Neural crest cell (in vitro differentiated cells): ENCODE measurements at places on chromosomes 5 and 9. TPM values are rescaled to one million over a fixed set of nuclear protein-coding genes. Genes with fewer than 3 reads are reported as not detected.
A peak's percentile ranks its signal among the peaks of the same experiment; 100 is the strongest.

ACSL6 gene
- 0.84 and 1.7 TPM in 2 replicates for total RNA-seq

MYMK gene
- total RNA-seq = not detected in 2 replicates

EFCAB9 gene
- 0.37 TPM in 1 of 2 replicates, not detected in the other for total RNA-seq

TMEM171 gene
- total RNA-seq = not detected in 2 replicates

FBXL7 gene
- total RNA-seq = 20.7 and 20.8 TPM in 2 replicates

CMYA5 gene
- total RNA-seq = 0.44 and 0.73 TPM in 2 replicates

OR1J4 gene
- not detected in 2 replicates for total RNA-seq

PHF24 gene
- total RNA-seq = 0.63 and 1.2 TPM in 2 replicates

DNA sequence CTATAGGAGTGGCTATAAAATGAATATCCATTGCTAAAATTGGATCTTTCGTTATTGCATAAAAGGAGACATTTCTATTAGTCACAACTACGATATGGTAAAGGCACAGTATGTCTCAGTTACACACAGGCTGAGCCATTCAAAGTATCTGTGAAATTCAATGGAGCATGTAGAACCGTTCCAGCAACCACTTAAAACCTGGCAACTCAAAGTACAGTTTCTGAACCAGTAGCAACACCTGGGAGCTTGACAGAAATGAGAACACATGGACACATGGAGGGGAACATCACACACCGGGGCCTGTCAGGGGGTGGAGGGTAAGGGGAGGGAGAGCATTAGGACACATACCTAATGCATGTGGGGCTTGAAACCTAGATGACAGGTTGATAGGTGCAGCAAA lies 15.4 kb downstream of the POC5 start:
- DNase-seq = no peak

- no peak for DNase-seq
These were observed 21.5 kb downstream of the EXOC3 start for GRCh38 chr5:464446-464842.

GRCh38 chr9:21996858-21997257 lies 2.3 kb downstream of the CDKN2B-AS1 start:
- DNase-seq = no peak

DNA sequence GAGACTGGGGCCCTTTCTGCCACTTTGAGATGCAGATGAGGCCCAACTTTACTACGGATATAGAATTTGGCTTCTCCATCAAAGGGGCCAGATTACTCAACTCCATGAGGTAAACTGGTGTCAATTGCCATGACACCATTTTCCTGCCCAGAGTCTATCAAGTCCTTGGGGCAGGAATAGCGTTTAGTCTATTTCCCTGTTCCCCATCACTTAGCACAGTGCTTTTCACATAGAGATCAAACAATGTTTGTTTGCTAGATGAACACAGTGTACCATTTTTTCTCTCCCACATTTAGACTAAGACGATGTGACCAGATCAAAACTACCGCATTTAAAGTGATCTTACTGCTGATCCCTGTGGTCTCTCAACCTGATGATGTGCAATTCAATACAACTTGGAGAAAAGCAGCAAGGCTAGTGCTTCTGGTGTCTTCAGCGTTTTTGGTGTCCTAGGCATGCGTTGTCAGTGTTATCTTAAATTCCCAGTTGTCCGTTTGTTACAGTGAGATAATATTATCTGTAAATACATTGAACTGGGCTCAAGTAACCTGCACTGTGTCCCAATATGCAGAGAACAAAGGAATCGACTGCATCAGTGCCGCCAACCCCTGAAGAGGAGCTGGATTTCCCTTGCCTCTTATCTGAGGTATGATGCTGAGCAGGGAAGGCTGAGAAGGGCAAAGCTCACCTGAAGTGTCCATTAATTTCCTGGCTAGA lies 446.2 kb downstream of the PLK2 start:
- DNase-seq = no peak

DNA sequence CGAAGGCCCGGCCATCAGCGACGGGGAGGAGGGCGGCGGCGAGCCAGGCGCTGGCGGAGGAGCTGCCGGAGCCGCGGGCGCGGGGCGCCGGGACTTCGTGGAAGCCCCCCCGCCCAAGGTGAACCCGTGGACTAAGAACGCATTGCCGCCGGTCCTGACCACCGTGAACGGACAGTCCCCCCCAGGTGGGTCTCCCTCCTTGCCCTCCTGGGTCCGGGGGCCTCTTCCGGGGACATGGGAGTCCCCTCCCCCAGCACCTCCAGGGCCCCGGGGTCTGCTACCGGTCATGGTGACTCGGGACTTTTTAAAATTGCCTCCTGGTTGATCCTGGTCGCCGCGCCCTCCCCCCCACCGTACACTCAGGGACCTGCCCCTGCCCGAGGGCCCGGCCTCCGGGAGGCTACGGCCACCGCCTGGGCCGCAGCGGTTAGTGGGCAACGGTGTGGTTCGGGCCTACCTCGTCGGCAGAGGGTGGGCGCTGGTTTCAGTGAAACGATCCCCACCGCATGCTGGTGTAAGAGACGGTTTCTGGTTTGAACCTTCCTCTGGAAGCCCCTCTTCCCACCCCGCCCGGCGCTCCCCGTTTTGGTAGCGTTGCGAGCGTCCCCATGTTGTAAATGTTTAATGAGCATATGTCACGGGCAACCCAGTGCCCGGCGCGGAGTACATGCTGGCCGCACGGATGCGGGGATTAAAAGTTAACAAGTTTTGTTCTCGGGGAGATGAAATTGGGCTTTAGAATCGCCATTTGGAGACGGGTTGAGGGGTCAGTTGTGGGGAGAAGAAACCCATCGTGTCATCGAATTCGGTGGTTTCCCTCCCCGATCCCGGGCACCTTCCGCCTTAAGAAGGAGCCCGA lies 1.1 kb downstream of the LARP1 start:
- peak; percentile 33 for DNase-seq

GRCh38 chr9:75146229-75146628 lies 57.9 kb downstream of the OSTF1 start:
- no peak for DNase-seq

DNA sequence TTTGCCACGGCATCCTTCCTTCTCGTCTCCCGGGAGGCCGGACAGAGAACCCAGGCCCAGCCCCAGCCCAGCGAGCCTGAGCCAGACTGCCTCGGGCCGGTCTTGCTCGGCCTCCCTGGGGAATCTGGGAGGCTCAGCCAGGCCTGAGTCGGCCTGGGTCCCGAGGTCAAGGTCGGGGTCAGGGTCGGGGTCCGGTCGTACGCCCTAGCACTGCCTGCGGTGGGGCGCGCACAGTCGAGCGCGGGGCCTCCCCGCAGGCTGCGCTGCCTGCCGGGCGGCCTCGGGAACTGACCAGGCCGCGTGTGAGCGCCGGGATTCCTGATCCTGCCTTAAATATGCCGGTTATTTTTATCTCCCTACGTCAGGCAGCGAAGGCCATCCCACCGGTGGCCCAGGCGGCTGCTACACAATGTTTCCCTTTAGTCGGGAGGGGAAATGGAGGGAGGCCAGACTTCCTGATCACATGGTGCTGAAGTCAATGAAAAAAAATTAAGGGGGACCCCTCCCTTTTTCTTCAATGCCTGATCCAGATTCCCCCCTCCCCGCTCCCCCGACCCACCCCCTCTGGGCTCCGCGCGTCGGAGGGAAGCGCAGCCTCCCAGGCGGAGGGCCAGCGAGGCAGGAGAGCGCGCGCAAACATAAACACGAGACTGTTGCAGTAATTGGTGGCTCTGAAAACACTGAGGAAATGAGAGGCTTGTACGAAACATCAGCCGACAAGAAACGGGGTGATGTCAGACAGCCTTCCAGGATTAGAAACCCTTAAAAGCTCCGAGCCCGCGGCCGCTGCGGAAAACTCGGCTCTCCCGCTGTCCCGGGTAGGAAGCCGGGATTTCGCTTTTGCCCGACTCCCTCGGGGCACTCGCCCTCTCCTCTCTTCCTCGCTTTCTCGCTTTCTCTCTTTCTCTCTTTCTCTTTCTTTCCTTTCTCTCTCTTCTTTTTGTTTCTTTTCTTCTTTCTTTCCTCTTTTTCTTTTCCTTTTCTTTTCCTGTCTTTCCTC lies 148.2 kb upstream of the KLF4 start:
- peak; percentile 51 for DNase-seq

GRCh38 chr9:120362446-120362845 lies 217.5 kb downstream of the CDK5RAP2 start:
- no peak for DNase-seq

- DNase-seq = no peak
These were observed 13.0 kb downstream of the CXXC5 start for GRCh38 chr5:139660923-139661814.

GRCh38 chr5:102595332-102595731 lies 96.5 kb upstream of the SLCO6A1 start:
- no peak for DNase-seq

DNA sequence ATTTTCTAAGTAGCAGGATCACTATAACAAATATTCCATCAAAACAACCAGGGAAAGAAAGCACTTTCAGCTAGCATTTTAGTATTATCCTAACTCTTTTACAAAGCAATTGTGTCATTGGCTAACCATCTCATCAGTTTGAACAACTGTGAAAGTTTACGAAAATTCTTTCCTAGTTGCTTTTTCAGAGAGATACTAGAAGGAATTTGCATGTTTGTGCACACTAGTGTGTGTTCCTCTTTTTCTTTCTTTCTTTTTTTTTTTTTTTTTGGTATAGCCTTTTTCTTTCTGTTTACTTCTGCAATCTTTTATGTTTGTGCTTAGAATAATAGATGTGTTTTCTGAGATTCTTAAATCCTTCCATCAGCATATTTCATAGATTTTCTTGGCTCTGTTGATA lies 124.7 kb upstream of the SEMA6A start:
- no peak for DNase-seq

- no peak for DNase-seq
These were observed 39.3 kb upstream of the KIAA1958 start for GRCh38 chr9:112447283-112447761.

DNA sequence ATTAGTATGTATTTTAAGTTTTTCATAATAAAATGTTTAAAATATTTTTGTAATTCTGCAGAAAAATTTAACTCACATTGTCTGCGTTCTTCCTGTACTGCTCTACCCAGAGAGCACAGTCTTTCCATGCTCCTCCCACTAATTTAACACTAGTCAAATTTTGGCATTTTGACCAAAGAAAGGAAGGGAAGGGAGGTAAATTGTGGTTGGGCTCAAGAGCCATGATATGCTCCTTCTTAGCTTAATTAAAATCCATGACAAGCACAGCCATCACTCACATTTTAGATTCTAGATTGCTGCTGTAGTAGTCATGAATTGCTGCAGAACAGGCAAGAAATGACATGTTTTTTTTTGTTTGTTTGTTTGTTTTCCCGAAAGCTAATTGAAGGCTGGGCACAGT lies 98.4 kb downstream of the NLN start:
- DNase-seq = no peak

DNA sequence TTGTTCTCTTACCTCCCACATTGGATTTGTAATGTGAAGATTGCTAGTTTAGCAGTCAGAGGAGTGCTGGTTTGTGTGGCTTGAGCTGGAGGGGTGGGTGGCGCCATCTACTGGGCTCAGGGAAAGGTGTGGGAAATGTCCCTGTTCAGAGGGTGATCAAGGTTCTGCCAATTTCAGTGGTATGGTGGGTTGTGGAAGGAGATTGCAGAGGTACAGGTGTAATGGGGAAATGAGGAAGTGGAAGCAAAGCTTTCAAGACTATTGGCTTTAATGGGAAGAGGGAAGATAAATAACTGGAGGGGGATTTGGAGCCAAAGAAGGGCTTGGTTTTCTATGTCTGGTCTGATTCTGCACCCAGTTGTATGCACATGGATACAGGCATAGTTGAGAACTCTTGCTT lies 76.4 kb downstream of the OSMR start:
- DNase-seq = peak; percentile 55

DNA sequence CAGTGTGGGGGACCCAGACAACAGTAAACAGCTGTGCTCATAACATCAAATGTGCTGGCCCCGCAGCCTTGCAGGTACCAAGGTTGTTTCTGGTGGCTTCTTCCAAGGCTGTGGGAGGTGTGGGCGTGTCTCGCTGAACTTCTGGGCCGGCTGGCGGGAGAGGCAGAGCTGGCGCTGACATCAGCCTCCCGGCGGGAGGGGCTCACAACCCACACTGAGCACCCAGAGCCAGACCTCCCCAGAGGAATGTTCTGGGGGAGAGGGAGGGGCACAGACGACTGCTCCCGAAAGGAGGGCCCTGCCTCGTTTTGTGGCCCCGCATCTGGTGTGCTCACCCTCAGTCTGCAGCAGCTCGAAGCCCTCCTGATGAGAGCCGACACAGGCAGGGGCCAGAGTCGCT lies 6.9 kb upstream of the SLC12A7 start:
- no peak for DNase-seq

- no peak for DNase-seq
These were observed 296.8 kb downstream of the PDE4D start for GRCh38 chr5:59596586-59597350.

DNA sequence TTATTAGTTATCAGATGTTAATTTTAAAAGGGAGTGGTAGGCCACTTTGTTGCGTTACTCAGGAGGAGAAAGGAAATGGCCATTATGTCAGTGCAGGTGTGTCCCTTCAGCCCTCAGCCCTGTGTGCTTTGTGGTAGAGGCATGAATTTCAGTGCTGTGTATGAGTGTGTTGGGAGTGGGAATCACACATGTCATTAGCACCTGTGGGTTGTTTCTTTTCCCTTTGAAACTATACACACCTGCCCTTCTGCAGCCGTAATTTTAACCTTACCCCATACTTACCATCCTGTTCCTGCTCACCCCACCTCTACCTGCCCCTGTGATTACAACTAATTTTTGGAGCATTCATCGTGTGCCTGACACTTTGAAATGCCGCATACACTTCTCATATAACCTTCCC lies 156.4 kb downstream of the ARHGAP26 start:
- DNase-seq = no peak

DNA sequence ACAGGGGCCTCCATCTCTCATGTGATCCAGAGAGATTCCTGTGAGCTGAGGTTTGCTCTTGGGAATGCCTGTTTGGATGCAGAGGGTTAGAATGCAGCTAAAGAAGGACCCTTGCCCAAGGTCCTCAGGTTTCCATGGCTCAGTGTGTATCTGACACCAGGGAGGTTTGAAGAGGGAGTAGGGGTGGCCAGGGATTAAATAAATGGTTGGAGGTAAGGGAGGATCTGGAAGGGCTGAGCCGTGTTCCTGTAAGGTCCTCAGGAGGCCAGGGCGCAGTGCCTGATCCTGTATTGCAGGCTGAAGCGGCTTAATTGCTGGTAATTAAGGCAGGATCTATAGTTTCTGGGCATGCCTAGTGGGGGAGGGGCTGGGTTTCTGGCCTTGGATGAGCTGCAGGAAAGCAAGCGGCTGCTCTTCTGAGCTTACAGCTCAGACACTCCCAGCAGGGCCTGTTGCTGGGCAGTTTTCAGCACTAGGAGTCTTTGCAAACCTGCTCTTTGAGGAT lies 41.5 kb upstream of the MAP1B start:
- DNase-seq = peak; percentile 14

DNA sequence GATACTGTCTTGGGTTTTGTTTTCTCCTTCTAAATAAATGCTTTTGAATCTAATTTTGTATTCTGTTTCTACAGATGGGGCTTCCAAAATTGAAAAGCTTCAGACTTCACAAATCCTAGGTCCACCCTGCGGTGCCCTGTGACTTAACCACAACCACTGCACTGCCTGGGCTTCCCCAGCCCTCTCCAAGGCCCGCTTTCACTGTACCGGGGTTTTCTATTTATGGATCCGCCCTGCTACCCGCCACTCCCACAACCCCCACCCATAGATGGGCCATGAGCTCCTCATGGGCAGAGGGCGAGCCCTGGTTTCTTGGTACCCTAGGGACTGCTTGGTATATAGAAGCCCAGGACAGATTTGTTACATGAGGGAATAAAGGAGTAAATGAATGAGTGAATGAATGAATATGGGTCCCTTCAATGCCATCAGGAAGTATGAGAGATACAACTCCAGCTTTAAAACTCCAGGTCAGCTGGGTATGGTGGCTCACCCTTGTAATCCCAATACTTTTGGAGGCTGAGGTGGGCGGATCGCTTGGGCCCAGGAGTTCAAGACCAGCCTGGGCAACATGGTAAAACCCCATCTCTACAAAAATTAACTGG lies 39.8 kb upstream of the NEK6 start:
- DNase-seq = no peak
